Tibial nerve (tissue), 4 donors: ENCODE measurements at places on chromosomes 2 and 18. TPM values are rescaled to one million over a fixed set of nuclear protein-coding genes. Genes with fewer than 3 reads are reported as not detected.

Gene TTN
- total RNA-seq, result 7.6 TPM

Gene L3MBTL4
- 6.3 TPM for total RNA-seq

Gene IFIH1
- 12.9 TPM for total RNA-seq

Gene XIRP2
- total RNA-seq, result 0.66 TPM

Gene SKA1
- total RNA-seq, result not detected

Gene CXCR1
- total RNA-seq, result not detected

Gene IL1RN
- total RNA-seq, result not detected

Gene CFC1
- total RNA-seq, result not detected
